ENCODE measurements at places on chromosomes 2 and 18.

DNA sequence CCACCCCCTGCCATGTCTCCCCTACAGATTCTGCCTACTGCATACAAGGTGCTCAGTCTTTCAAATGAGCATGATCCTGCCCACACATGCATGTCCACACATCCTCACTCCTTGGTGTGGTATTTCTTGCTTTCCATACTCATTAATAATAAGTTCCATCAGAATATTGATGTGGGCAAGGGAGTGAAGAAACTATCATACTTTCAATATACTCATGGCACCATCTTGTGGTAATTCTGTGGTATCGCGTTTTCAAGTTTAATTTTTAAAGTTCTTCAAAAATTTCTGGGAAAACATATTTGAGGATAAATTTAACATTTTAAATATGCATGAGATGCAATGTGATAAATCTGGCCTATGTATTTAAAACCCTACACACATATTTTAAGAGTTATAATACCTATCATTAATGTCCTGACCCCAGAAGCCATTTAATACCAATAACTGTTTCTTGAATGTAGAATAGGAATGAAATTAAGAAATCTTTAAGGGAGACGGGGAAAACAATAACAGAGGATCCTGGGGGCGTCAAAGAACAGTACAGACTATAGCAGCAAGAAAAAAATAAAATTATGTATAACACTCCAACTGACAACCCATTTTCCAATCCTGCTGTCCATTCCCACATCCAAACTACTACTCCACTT lies 110.1 kb downstream of the ZNF385B start:
- DNase-seq, result peak; percentile 90

DNA sequence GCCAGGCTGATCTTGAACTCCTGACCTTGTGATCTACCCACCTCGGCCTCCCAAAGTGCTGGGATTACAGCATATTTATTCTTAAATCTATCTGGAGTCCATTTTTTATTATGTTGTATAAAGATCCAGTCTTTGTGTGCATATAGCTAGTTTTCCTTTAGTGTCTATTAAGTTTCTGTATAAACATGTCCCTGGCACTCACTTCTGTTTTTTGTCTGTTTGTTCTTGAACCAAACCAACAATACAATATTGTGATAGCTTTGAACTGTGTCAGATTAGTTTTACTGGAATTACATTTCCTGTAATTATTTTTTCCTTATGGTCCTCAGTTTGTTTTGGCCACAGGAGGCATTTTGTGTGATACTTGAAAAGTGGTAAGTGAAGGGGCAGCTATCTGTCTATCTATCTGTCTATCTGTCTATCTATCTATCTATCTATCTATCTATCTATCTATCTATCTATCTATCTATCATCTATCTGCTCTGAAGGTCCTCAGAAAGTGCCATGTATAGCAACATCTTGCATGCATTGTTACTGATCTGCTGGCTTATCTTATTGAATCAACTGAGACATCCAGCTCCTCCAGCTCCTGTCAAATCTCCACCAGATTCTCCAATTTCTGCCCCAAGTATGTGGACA lies 70.9 kb upstream of the ACVR1 start:
- no peak for DNase-seq

DNA sequence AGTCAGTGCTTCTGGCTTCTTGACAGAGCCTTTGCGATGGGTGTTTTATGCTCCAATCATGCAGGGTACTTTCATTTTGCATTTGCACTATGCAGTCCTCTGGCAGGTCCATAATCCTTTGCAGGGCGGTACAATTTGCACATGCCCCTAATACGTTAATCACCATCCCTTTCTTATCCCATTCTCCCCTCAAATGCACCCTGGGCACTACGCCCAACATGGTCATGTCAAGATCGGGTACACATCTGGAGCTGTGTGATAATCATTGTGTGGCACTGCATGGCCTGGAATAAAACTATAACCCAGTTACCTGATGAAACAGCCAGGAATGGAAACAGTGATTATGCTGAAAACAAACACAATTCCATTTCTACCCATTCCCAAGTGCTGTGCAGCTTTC lies 27.7 kb downstream of the LOXHD1 start:
- no peak for DNase-seq

- peak; percentile 61 for DNase-seq
These were observed 1.5 kb downstream of the DLX2 start for GRCh38 chr2:172100935-172101820.

- no peak for DNase-seq
These were observed 45.4 kb upstream of the PAPOLG start for GRCh38 chr2:60710707-60711106.

DNA sequence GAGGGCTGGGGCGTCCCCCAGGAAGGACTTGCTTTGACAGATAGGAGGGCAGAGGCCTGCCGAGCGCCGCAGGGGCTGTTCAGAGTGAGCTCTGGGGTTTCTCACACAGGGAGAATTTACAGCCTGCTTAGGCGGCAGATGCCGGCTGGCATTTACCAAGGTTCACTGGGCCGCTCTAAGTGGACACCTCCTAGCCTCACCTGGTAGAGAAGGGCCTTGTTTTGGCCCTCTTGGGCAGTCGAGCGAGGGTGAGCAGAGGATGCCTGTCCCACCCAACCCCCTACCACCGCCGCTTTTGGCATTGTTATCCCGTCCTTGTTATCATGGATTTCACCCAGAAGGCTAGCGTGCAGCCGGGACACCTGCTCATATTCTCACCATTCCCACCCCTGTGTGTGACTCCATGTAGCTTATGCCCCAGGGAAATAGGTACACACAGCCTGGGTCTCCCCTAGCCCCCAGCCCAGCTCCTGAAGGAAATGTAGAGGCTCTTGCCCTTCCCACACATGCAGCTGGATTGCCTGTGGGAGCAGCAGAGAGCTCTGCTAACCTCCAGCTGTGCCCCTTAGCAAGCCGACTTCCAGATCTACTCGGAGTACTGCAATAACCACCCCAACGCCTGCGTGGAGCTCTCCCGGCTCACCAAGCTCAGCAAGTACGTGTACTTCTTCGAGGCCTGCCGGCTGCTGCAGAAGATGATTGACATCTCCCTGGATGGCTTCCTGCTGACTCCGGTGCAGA lies 52.4 kb downstream of the FAM168B start:
- DNase-seq, result no peak

- no peak for DNase-seq
These were observed 302.0 kb upstream of the RND3 start for GRCh38 chr2:150789376-150789905.

- DNase-seq, result no peak
These were observed 401.2 kb upstream of the SOX11 start for GRCh38 chr2:5290900-5291546.

DNA sequence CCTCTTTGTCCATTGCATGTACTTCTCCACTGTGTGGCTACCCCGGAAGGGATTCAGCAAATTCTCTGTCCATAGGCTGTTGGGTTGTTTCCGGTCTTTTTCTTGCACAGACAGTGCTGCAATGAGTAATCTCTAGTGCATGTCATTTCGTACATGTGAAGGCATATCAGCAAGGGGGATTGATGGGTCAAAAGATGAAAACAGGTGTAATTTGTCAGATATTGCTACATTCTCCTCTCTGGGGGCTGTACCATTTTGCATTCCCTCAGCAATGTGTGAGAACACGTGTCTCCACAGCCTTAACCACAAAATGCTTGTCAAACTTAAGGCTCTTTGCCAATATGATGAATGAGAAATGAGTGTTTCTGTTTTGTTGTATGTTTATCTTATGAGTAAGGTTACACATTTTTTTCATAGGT lies 60.5 kb downstream of the KLHL29 start:
- no peak for DNase-seq

DNA sequence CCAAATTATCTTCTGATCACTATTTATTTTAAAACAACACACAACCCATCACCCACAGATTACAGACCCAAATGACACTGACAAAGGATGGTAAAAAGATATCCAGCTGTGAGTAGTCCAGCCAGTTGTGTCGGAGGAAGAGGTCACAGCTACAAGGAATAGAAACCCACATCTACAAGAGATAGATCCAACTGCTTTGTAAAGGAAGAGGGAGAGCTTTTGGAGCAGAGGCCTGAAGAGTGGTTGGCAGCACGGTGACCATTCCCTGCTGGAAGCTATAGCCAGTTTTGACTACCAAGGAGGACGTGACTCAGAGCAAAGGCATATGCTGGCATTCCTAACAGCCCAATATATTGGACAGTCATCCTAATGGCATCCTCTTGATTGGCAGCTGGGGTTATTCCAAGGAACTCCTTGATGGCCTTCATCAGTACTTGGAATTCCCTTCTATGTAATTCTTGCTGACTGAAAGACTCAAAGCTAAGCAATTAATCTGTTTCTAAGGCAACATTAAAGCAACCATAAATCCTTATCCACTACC lies 17.1 kb downstream of the SLC8A1 start:
- no peak for DNase-seq

- DNase-seq, result no peak
These were observed 35.6 kb downstream of the COL5A2 start for GRCh38 chr2:189143925-189144324.

GRCh38 chr2:179861416-179862067 lies at the start of gene ZNF385B:
ZNF385B (minus strand) TSS chr2:179861612.
- DNase-seq, result peak; percentile 68

- DNase-seq, result peak; percentile 99
These were observed 44.2 kb upstream of the DSC1 start for GRCh38 chr18:31206787-31207381.

DNA sequence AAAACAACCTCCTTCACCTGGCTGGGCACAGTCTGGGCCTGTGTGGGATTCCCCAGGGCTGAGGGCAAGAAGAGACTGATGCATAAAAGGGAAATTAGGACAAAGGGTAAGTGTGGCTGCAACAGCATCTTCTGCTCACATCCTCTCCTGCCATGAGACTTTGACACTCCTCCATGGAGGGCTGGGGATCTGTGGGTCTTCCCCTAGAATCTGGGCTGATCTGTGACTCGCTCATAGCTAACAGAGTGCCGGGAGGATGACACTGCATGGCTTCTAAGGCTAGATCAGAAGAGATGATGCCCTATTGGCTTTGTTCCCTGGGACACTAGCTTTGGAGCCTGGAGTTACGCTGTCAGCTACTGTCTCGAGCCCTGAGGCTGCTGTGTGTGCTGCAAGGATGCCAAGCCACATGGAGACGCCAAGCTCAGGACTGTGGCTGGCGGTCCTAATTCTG lies 24.3 kb downstream of the MOCOS start:
- DNase-seq, result no peak

DNA sequence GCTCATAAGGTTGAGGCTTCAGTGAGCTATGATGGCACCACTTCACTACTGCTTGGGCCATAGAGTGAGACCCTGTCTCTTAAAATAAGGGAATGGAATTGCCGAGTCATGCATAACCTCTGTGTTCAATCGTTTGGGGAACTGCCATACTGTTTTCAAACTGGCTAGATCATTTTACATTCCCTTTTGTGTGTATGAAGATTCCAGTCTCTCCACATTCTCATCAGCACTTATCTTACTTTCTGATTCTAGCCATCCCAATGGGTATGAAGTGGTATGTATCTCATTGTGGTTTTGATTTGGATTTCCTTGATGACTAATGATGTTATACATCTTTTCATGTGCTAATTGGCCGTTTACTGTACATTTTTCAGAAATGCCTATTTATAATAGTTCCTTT lies 23.7 kb downstream of the MARCHF7 start:
- no peak for DNase-seq

DNA sequence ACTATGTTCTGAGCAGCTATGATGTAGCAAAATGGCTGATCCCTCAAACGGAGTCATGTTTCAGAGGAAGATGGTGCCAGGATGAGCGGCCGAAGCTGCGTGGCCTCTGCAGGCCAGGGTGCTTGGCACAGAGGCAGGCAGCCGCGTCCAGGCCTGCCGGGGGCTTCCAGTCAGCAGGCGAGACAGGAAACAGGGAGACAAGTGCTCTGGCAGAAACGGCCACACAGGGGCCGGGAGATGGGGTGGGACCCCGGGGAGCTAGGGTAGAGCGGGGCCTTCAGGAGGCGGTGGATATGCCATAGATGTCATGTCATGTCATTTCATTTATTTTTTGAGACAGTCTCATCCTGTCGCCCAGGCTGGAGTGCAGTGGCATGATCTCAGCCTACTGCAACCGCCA lies 50.7 kb downstream of the EIPR1 start:
- no peak for DNase-seq

- no peak for DNase-seq
These were observed 59.3 kb downstream of the CD8B2 start for GRCh38 chr2:106546391-106546990.

DNA sequence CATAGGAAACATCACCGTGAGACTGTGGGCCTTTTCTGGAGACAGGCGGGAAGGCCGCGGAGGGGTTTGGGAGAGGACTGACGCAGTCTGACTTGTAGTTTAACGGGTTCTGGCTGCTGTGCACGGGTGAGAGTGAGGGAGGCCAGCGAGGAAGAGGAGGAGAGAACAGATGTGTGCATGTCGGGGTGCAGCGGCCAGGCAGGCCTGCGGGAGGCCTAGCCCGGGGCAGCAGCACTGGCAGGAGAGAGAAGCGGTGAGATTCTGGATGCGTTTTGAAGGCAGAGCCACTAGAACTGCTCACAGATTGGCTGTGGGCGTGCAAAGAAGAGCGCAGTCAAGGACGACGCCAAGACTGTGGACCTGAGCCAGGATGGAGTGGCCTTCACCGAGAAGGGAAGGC lies 53.9 kb downstream of the PTGR3 start:
- no peak for DNase-seq

DNA sequence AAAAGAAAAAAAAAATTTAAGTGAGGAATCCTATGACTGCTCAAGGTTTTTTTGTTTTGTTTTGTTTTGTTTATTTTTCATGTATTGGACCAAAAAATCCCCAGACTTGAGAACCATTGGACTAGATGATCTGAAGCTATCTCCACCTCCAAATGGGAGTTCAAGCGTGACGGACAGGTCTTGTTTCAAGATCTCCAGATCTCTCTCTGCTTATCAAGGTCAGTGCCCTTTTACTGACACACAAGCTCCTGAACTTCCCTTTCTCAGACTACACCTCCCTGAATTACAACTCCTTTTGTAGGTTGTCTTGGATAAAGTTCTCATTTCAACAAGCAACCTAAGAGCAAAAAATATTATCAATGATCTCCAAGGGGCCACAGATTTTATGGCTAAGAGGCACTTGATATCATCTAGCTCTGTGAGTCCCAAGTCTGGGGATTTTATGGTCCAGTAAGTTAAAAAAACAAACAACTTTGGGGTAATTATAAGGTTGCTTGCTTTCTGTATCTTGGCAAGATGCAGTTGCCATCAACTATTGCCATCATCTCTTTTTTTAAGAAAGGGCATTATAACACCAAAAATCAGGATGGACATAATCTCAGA lies 396.0 kb upstream of the ATP5MC3 start:
- DNase-seq, result no peak

- DNase-seq, result no peak
These were observed 83.1 kb upstream of the ACVR1 start for GRCh38 chr2:157959249-157959648.

- no peak for DNase-seq
These were observed 12.1 kb upstream of the ARHGEF4 start for GRCh38 chr2:130824492-130825061.

All from NCI-H510A treated with DMSO at 0.1 percent for 48 hours (cell line).